Thoracic aorta endothelial cell (primary cell): ENCODE measurements at places on chromosomes 3 and 15. TPM values are rescaled to one million over a fixed set of nuclear protein-coding genes. Genes with fewer than 3 reads are reported as not detected.

DPPA2 gene
- total RNA-seq = not detected in 2 replicates

CDC25A gene
- total RNA-seq = 25.3 and 27.0 TPM in 2 replicates

MB21D2 gene
- total RNA-seq = 8.9 and 9.6 TPM in 2 replicates

SYNPR gene
- not detected in 2 replicates for total RNA-seq

SSUH2 gene
- not detected in 2 replicates for total RNA-seq

ATP8B4 gene
- total RNA-seq = not detected in 2 replicates

HYAL1 gene
- total RNA-seq = 3.7 and 5.0 TPM in 2 replicates
